T-cell (primary cell): ENCODE measurements at places on chromosomes 1 and 21. TPM values are rescaled to one million over a fixed set of nuclear protein-coding genes. Genes with fewer than 3 reads are reported as not detected.

Gene NTMT2
- not detected for total RNA-seq

Gene NIBAN1
- total RNA-seq: 19.9 TPM

Gene LMNA
- 244 TPM for total RNA-seq

Gene PRDM15
- 17.8 TPM for total RNA-seq

DNA sequence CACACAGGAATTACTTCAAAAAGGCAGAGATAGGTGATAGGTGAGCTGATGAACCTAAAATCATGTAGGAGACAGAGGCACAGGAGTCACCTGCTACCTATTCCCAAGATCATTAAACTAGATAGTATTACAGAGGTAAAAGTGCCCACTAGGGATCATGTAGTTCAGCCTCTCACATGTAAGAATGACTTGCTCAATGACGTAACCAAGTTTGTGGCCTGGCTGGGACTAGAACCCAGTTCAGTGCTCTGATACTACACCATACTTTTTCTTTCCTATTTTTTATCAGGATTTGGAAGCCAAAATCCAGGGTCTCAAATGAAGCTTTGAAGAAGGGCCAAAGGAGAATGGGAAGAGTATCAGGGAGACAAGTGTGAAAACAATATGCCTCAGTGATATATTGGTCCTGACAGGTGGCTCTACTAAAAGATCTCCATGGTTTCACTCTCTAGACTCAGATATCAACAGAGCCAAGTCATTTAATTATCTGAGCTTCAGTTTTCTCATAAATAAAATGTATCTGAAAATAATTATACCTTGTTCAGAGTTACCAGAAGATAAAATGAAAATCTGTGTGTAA, 87.3 kb upstream of the SLFNL1 start:
- no peak overlapping the region for H3K27ac ChIP-seq
- no peak for DNase-seq
- H3K36me3 ChIP-seq: peaks cover 2% of the 10 kb centered on the region
- H3K27me3 ChIP-seq: no peaks in the 10 kb centered on the region
- no peak overlapping the region for H3K4me3 ChIP-seq

DNA sequence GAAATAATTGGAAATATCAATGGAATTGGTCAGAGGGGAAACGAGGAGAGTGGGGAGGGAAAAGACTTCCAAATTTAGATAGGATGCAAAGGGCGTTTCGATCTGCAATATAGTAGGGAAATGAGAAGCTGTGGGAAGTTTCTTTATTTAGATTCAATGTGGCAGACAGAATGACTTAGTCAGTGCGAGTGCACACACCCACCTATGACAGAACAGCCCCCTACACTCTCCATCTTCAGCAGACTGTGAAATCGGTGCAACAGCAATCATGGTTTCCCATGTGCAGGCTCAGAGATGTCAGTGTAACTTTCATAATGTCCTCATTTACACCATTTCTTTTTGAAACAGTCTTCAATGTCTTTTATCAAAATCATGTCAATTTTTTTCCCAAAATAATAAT, 46.0 kb downstream of the DIP2A start:
- H3K4me3 ChIP-seq: no peak overlapping the region
- no peak overlapping the region for H3K27ac ChIP-seq
- no peaks in the 10 kb centered on the region for H3K27me3 ChIP-seq
- peaks cover 35% of the 10 kb centered on the region for H3K36me3 ChIP-seq

DNA sequence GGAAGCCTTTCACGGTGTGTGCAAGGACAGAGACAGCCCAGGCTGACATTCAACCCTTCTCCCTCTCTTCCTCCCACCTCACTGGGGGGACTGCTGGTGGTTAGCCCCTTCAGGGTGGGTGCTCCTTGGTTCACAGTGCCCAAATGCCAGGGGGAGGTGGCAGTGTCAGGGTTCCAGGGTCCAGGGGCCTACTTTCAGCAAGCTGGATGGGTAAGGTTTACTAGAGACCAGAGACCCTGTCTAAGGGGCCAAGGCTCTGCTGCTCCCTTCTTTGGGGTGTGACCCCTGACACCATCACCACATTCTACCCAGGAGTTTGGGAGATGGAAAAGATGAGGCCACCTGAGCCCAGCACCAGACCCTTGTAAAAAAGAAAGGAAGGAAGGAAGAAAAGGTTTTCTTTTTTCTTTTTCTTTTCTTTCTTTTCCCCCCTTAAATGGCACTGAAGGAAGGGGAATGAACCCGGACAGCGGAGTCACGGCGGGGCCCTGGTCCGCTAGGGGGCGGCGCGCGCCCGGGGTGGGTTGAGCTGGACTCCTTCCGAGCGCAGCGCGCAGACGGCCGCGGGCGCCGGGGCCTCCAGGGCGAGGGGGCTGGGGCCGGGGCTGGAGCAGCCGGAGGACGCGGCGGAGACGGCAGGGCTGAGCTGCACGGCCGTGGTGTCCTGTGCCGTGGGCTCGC, 18.8 kb downstream of the KNCN start:
- DNase-seq: peak; percentile 48
- H3K27me3 ChIP-seq: peaks cover 31% of the 10 kb centered on the region
- H3K4me3 ChIP-seq: no peak overlapping the region
- H3K4me1 ChIP-seq: peaks cover 14% of the 10 kb centered on the region

- peak; percentile 10 for DNase-seq
- H3K4me1 ChIP-seq: peaks cover 30% of the 10 kb centered on the region
- H3K4me3 ChIP-seq: peak overlapping the region; percentile 64
- H3K36me3 ChIP-seq: no peaks in the 10 kb centered on the region
- H3K27me3 ChIP-seq: no peaks in the 10 kb centered on the region
- peak overlapping the region; percentile 92 for H3K27ac ChIP-seq
These were observed 27.6 kb downstream of the C2CD2 start for GRCh38 chr21:41926117-41926806.

DNA sequence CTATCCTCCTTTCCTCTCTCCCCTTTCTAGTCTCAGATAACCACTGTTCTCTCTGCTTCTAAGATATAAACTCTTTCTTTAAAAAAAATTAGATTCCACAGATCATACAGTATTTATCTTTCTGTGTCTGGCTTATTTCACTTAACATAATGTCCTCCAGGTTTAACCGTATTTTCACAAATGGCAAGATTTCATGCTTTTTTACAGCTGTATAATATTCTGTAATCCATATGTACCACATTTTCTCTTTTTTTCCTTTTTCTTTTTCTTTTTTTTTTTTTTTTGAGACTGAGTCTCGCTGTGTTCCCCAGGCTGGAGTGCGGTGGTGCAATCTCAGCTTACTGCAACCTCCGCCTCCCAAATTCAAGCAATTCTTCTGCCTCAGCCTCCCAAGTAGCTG, 5.1 kb upstream of the SLC16A1 start:
- H3K4me1 ChIP-seq: peaks cover 7% of the 10 kb centered on the region
- no peaks in the 10 kb centered on the region for H3K27me3 ChIP-seq
- DNase-seq: no peak
- no peak overlapping the region for H3K27ac ChIP-seq

DNA sequence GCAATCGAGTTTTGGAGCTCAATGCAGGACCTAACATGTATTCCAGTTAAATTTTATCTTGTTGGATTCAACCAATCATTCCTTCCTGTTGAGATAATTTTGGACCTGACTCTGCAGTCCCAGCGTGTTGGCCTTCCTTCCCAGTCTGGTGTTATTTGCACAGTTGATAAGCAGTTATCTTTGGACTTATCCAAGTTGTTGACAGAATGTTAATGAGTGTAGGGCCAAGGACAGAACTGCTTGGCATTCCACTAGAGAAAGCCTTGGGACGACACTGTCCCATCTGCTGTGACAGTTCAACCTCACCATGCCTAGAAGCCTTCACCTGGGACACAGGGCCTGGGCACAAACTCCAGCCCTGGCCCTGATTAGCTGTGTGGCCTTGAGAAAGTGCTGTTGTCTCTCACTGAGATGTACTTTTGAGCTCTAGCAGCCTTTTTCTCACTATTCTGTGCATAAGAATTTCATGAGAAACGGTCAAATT, 104.1 kb upstream of the SLC25A33 start:
- DNase-seq: no peak
- H3K4me3 ChIP-seq: no peak overlapping the region
- no peak overlapping the region for H3K27ac ChIP-seq
- no peaks in the 10 kb centered on the region for H3K36me3 ChIP-seq
- peaks cover 14% of the 10 kb centered on the region for H3K27me3 ChIP-seq
- H3K4me1 ChIP-seq: no peaks in the 10 kb centered on the region
